Cerebellar nuclear complex (tissue), 1 donor: ENCODE measurements at places on chromosomes 13 and 19.

GRCh38 chr13:45198924-45199323 is 1.9 kb downstream of the KCTD4 start:
- no peak for DNase-seq

GRCh38 chr13:95262837-95263384 is 38.3 kb downstream of the ABCC4 start:
- no peak for DNase-seq

DNA sequence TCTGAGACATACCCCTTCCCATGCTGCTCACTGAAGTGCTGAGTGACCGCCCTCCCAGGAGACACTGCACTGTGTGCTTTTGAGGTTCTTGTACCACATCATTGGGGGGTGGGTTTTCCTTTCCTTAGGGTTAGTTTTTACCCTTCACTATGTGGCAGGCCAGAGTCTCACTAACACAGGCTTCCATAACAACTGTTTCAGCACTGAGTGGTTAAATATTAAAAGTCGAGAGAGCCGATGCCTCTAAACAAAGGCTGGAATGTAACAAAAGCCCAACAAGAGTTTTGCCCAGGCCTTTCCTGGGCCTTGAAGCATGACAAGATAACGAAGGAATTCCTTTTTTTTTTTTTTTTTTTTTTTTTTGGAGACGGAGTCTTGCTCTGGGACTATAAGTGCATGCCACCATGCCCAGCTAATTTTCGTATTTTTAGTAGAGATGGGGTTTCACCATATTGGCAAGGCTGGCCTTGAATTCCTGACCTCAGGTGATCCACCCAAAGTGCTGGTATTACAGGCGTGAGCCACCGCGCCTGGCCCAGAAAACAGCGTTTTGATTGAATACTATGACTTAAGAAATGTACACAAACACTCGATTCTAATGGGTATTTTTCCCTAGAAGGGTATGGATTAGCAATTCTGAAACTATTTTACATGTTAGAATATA is 46.5 kb downstream of the ZNF823 start:
- no peak for DNase-seq

DNA sequence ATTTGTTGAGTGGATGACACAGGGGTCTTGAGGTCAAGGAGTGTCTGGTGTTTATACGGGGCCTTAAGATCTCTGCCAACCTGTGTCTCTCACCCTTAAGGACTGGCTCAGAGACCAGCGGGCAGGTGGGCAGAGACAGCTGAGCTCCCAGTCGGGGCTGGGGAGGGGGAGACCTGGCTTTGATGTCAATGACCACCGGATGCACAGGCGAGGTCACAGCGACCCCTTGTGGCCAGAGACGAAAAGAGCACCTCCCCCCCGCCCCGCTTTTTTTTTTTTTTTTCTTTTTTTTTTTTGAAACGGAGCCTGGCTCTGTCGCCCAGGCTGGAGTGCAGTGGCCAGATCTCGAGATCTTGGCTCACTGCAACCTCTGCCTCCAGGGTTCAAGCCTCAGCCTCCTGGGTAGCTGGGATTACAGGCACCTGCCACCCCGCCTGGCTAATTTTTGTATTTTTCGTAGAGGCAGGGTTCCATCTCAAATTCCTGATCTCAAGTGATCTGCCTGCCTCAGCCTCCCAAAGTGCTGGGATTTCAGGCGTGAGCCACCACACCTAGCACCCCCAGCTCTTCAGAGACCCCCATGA is 12.1 kb upstream of the KLK14 start:
- DNase-seq: no peak

DNA sequence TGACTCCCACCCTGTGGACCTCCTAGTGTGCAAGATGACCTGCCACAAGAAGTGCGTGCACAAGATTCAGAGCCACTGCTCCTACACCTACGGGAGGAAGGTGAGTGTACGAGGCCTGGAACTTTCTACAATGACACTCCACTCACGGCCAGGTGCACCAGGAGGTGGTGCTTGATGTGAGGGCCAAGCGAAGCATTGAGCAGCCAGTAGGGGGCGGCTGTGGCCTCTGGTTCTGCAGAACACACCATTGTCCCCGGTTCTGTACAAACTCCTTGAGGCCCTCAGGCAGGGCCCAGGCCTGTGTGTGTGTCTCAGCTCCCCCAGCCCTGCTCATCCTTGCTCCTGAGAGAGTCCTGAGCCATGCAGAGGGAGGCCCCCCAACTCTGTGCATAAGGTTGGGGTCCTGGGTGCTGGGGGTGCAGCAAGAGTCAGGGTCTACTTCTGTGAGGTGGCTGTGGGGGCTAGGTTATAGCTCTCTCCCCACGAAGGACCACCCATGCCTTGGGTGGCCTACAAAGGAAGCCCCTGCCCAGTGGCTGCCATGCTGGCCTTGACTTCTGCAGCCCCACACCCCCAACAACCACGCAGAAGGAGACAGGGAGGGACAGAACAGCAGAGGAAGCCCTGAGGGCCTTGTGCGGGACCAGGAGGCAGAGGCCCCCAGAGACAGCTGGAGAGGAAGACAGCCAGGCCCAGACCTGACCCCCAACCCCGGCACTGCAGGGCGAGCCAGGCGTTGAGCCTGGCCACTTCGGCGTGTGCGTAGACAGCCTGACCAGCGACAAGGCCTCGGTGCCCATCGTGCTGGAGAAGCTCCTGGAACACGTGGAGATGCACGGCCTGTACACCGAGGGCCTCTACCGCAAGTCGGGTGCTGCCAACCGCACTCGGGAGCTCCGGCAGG is 9.7 kb upstream of the USE1 start:
- DNase-seq: no peak

DNA sequence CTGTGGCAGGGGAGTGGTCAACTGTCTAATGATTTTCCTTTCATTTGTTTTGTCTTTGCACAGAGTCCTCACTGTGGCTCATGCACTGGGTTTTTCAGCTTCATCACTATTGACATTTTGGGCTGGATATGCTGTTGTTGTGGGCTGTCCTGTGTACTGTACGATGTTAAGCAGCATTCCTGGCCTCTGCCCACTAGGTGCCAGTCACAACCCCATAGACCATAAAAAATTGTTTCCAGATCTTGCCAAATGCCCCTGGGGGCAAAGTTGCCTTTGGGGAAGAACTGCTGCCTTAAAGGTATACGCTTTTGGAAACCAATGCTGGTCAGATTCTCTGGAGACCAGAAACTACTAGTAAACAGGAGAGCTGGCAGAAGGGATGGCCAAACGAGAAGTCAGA is 310.4 kb downstream of the SPRY2 start:
- no peak for DNase-seq

DNA sequence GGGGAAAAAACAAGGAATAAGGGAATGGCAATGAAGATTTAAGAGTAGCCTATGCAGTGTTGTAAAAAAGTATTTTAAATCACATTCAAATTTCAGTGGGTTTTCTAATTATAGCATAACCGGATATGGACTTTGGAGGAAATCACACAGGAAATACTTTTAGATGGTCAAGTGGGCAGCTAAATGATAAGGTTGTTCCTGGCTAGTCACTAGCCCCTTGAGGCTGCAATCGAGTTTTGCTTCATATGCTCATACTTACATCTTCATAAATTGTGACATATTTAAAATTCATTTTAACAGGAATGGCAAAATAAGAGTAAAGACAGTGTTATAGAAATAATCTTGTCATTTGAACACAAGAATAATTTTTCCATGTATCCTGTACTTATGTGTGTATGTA is 88.9 kb downstream of the WDFY2 start:
- DNase-seq: no peak

DNA sequence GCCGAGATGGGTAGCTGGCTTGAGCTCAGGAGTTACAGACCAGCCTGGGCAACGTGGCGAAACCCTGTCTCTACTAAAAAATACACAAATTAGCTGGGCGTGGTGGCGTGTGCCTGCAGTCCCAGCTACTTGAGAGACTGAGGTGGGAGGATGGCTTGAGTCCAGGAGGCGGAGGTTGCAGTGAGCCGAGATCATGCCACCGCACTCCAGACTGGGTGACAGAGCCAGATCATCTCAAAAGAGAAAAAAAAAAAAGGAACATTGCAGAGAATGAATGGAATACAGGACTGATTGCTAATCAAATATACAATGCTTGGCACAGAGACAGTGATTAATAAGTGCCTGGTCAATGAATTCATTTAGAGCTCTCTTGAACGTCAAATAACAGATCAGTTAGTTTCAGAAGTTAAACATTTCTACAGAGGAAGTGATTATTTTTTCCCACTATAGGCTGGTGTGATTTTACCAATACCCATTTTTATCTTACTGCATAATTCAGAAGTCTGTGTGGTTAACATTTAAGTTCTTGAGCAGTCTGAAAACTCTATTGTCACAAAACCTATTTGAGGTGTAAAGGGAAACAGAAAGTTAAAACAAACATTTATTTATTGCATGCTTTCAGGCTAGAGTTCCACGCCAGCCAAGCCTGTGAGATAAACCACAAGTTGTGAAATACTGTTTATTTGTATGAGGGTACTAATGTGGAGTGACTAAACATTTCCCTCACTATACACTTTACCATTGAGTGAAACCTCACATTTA is 7.7 kb upstream of the TBC1D4 start:
- DNase-seq: no peak

DNA sequence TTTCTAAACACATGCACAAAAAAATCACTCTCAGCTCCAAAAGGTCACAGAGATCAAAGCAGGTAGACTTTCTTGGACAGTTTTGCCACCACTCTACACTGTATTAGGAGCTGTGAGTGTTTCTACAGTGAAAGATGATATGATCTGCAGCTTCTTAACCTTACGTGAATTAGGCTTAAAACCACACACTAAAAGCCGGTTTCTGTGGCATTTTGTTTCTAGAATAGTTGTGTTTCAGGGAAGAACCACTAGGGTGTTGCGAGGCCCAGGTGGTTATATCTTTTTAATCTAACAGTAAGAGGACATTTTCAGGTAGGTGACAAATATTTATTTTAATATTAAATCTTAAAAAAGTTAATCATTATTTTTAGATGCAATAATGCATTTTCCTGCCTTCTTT is 216.4 kb downstream of the KLF5 start:
- DNase-seq: no peak

GRCh38 chr19:7104747-7105447 is 35.4 kb downstream of the ZNF557 start:
- no peak for DNase-seq

- DNase-seq: no peak
Observed at GRCh38 chr13:48829536-48829935, 146.2 kb upstream of the FNDC3A start.

GRCh38 chr13:46166947-46167610 is 14.9 kb downstream of the LCP1 start:
- no peak for DNase-seq

DNA sequence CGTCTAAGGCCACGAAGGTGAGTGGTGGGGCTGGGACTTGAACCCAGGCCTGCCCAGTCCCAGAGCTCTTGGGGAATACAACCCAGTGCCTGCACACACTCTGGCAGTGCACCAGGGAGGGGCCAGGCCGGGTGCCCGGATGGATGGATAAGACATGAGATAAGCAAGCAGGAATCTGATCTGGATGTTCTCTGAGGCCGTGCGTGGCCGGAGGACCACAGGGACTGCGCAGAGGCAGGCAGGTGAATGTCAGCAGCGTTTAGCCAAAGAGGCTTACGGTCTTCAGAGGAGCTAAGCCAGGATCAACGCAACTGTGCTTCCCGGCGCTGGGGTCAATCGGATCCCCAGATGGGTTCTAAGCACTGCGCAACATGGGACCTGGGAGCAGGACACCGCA is 1.5 kb downstream of the ZNF787 start:
- no peak for DNase-seq

GRCh38 chr19:33294058-33294798 is 8.1 kb downstream of the CEBPA start:
- DNase-seq: no peak

DNA sequence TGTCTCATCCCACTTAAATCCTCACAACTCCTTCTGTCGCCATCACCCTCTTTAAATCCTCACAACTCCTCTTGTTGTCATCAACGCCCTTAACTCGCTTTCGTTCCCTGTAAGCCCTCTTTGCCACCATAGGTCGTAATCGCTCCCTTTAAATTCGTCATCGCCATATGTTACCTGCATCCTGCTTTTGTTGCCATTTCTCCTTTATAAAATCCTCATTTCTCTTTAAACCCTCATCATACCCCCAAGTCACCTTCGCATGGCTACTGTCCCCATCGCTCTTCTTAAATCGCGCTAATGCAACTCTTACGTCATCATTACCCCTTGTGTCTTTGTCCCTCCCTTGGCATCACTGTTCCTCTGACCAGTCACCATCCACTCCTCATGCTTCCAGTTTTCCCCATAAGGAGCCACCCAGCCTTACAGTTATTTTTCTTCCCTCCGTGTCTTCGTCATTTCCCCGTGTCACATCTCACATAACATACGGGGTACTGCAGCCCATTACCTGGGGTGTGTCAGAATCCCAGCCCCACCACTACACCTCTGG is 539 bp downstream of the PLD3 start:
- DNase-seq: no peak

DNA sequence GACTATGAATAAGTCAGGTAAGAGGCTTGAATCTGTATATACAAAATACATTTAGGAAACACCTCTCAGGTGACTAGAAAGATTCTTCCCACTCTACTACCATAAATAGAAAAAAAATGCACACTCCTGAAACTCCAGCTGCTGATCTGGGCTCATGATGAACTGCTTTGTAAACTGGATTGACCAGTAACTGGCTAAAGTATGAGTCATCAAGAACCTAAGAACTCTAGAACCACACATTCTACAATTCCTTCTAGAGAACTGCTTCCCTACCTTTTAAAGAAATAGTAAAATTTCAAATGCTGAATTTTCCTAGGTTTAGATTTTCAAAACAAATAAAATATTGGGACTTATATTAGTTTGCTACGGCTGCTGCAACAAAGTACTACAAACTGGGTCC is 55.2 kb downstream of the ELF1 start:
- DNase-seq: no peak

DNA sequence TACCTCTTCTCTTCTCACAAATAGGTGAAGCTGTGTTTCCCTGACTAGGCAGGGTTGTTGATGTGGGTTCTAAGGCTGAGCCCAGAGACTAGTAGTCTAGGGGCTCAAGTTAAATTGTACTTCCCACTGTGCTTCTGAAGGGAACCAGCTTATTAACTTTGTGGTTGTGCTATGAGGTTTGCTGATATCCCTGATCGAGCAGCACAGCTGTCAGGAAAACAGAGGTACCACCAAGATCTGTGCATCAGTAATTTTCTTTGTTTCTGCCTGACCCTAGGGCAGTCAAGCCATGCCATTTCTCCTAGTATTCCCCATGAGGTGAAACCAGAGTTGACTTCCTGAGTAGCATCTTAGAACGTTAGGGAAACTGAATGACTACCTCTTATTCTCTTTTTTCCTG is 853.8 kb upstream of the MIR17HG start:
- no peak for DNase-seq

DNA sequence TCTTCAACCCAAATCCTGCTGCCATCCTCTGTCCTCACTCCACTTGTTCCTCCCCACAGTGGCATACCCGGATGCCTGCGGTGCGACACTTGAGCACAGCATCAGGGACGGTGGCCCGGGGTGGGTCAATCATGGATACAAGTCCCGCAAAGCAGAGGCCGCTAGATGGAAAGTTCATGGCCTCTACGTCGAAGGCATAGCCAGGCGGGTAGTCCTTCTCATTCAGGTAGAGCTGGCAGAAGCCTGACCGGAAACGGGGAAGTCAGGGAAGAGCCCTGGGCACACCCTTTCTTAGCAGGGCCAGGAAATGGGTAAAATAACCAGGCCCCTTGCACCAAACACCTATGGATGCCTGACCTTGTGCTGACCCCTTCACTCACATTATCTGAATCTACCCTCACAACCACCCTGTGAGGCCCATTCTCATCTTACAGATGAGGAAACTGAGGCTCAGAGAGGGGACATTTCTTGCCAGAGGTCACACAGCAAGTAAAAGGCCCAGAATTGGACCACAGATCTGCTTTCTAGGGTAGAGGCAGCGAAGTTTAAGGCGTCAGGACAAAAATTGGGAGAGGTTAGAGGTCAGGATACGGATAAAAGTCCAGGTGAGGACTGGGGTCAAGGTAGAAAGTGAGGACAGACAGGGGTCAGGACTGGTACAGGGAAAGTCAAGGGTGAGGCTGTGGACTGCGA is 6.5 kb downstream of the ATP4A start:
- DNase-seq: no peak
